ENCODE measurements at places on chromosomes 7 and 10. TPM values are rescaled to one million over a fixed set of nuclear protein-coding genes. Genes with fewer than 3 reads are reported as not detected.

AOAH gene
- 2.7 TPM for total RNA-seq

MMP21 gene
- total RNA-seq = 0.34 TPM

SUN3 gene
- not detected for total RNA-seq

ZNF425 gene
- total RNA-seq = 0.79 TPM

LEP gene
- total RNA-seq = 25.6 TPM

FAM200A gene
- 5.6 TPM for total RNA-seq

DNA sequence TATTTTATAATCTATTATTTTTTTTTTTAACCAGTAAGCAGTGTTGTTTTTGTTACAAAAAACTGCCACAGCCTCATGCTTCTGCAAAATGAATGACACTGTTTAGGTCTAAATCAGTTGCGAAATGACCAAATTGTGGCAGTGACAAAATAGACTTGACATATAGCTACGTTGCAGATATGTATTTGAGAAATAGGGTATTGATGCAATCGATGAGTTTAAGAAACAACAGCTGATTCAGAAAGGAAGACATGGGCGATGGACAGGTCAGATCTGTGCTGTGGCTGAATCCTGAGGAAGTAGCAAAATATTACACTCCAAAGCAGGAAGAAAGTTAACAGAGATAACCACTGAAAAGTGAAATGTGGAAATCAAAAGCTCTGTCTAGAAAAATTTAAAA, 89.0 kb upstream of the STEAP4 start:
- no peak for DNase-seq

DNA sequence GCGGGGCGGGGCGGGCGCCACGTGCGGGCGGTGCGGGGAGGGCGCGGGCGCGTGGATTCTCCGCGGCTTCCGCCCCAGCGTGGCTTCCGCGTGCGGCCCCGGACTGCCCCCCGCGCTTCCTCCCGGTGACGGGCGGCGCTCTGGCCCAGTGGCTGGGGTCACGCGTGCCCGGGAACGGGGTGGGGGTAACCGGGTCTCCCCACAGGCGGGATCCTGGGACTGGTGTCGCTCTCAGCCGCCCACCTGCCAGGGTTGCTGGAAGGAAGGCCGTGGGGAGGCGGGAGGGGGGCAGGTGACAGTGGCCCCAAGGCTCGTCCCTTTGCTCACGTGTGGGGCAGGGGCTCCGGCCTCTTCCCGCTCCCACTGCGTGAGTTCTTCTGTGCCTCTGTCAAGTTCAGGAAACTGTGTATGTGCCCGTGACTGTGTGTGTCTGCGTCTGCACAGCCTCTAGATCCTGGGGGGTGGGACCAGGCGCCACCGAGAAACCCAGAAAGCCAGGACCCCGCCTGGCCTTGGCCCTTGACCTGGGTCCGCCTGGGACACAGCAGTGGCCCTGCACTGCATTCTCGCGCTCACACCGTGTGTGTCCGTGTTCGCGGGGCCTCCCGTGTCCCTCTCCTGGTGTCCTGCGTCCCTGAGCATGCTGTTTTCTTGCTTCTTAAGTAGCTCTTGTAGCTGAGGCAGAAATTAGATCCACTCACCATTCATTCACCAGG, 919 bp downstream of the MAFK start:
- peak; percentile 56 for DNase-seq

DNA sequence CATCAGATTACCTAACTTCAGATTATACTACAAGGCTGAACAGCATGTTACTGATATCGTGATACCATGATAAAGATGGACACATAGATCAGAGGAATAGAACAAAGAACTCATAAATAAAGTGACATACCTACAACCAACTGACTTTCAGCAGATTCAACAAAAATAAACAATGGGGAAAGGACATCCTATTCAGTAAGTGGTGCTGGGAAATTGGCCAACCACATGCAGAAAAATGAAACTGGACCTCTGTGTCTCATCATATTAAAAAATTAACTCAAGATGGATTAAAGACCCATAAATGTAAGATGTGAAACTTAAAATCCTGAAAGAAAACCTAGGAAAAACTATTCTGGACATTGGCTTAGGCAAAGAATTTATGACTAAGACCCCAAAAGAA, 158.6 kb downstream of the ZEB1 start:
- no peak for DNase-seq

- DNase-seq = no peak
Measured at GRCh38 chr7:142864980-142865747, 10.3 kb downstream of the EPHB6 start.

DNA sequence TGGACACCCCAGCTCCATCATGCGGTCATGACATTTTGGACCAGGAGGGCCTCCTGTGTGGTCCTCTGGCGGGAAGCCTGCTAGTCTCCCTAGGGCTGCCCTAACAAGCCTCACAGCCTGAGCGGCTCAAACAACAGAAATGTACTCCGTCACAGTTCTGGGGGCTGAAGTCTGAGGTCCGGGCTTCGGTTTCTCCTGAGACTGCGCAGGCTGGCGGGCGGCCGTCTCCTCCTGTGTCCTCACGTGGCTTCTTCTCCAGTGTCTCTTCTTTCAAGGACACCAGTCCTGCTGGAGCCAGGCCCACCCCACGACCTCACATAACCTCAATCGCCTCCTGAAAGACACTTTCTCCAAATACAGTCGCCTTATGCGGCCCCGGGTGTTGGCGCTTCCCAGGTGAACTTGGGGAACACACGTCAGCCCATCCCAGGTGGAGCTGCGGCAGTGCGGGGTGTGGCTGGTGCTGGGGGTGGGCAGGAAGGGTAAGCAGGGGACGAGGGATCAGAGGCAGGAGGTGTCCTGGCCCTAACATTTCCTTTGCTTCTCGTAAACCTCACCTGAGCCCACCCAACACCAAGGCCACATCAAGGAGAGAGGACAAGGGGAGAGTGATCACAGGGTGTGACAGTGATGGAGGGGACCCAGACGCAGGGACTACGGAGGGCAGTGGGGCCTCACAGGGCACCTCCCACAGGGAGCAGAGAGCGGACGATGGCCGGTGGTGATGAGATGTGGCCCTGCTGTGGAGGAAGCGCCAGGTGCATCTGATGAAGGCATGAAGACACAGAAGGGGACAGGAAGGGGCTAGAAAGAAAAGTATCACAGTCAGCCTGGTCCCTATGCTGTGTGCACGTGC, 580.6 kb downstream of the PTPRN2 start:
- DNase-seq = no peak

DNA sequence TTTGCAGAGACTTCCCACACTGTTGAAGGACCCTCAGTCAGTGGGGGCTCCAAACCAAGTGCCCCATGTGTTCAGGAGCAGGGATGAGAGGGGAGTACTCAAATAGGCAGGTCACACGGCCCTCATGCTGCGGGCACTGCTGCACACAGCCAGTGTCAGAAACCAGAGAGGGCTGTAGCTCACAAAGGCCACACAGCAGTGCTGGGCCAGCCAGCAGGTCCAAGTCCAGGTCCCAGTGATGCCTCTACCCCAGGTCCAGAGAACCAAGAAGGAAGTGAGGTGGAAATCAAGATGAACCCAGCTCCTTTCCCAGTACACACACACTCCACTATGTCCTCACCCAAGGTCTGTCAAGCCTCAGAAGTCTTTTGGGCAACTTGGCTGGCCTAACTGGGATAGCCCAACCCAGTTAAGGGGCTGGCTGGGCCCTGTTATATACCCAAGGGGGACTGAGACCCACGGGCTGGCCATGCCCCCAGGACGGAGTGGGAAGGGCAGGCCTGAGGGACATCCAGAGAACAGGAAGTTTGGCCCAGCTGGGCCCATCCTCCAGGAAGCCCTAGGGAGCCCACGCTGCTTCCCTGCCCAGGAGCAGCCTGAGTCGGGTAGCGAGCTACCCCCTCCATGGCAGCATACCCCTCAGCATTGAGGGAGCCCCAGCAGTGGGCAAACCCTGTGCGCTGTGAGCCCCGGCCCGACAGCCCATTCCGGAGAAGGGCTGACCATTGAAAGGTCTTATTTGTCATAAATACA, 24.3 kb downstream of the GRID1 start:
- DNase-seq = no peak

- no peak for DNase-seq
Measured at GRCh38 chr10:34955391-34955790, 134.8 kb downstream of the CUL2 start.

- no peak for DNase-seq
Measured at GRCh38 chr10:9052767-9053166, 998.3 kb downstream of the GATA3 start.

- no peak for DNase-seq
Measured at GRCh38 chr7:84226759-84227158, 32.2 kb upstream of the SEMA3A start.

DNA sequence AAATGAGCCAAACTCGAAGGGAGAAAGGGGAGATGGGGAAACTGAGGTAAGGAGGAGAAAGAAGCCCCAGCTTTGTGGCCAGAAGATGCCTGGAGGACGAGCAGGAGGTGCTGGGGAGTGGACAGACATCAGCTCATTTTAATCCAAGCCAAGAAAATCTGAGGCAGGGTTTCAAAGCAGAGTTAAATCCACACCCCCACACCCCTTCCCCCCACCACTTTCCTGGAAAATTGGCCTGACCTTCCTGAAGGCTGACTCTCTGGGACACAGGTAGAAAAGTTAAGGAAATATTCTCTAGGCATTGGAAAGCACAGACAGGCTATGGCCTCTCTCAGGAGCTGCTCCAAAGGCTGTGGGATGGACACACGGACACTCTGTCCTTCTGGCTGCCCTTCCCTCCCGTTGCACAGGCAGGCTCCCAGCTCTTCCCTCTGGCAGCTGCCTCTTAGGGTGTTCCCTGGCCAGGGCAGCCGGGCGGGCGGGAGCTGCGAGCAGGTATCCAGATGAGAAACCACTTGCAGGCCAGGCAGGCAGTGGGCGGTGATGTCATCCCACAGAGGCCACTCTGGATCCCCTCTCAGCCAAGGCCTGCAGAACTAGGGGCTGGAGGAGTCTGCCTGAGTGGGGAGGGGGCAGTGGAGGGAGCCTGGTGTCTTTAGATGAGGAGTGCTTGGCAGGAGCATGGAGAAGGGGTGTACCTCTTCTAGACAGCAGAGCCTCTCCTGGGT, 171.8 kb downstream of the NEURL1 start:
- DNase-seq = peak; percentile 48

GRCh38 chr10:17609523-17610079, 7.6 kb downstream of the HACD1 start:
- DNase-seq = no peak

DNA sequence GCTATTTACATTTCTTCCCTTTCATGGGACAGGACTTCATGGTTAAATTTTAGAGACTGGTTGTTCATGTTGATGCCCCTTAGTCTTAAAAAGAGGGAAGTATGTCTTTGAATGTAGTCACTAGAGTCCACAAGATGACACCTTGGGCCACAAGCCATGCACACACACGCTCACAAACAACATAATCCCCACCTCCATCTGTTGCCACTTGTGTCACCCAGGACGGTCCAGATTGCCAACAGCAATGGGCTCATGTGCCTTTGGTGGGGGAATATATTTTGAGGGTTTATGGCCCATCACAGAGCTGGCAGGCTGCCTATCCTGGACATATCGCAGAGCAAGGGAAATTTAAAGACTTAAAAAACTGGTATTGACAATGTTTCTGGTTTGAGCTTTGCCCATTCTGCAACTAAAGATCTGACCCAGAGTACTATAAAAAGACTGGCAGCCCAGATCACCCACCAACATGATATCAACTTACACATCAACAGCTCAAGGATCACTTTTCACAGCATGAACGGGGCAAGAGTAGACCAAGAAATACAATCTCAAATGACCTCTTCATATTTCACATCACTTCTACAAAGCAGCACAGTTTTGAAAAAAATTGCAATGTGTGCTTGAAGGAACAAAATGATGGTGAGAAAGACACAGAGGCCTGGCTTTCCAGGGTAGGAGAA, 50.5 kb downstream of the STRA8 start:
- DNase-seq = no peak

DNA sequence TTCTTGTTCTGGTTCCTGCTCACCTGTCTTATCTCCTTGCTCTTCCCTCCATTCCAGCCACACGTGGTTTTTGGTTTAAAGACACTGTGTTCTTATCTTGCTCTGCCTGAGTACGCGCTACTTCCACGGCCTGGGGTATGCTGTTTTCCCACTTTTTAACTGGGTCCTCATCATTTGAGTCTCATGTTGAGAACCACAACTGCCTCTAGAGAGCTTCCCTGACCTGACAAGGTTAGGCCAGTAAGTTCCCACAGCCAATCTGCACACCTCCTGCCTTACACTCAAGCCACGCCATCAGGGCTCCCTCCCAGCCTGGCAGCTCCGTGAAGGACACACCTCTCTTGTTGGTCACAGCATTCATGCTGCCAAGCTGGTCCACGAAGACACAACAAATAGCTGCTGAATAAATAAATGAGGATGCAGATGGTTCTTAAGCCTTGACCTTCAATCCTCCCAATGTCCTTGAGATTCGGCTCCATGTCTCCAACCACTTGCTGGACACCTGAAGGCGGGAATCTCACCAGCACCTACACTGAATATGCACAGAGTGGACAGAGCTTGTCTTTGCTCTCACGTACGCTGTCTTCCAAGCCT, 201.7 kb upstream of the KLF14 start:
- DNase-seq = no peak

DNA sequence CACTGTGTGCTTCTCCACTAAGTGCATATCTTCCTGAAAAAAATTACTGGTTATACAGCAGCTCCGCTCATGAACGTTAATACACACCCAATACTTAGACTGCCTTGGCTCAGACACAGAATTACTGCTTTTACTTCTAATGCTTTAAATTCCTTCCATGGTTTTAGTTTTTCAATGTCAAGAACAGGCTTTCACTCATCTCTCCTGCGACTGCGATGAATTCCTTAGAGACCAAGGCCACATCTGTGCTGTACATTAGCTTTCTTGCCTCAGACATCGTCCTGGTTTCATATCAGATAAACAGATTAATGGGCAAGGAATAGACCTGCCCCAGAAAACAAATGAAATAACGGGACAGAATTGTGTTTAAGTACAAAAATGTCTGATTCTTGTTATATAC, 120.2 kb downstream of the CYP26A1 start:
- DNase-seq = no peak

GRCh38 chr10:111824128-111824527, 359.4 kb downstream of the GPAM start:
- DNase-seq = no peak

GRCh38 chr10:71439670-71440425, 43.1 kb downstream of the CDH23 start:
- no peak for DNase-seq

DNA sequence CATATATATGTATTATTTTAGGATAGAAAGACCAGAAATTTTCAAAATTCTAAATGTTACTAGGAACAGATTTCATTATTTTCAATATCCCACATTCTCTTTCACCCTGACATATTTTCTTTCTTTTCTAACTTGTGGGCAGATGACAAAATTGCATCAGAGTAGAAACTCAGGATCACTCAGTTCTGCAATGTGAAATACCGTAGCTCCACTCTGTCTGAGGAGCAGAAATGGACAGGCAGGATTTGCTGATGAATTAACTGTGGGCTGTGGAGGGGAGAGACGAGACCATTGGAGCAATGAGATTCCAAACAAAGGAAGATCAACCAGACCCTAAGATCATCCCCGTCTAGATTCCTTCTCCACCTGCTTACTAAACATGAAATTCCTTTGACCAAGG, 37.0 kb upstream of the SVOPL start:
- DNase-seq = no peak

- DNase-seq = no peak
Measured at GRCh38 chr7:98653601-98654310, 36.7 kb downstream of the NPTX2 start.

- no peak for DNase-seq
Measured at GRCh38 chr10:98353170-98353569, 61.8 kb downstream of the PYROXD2 start.

All from left cardiac atrium (tissue), 4 donors.